ENCODE measurements at places on chromosomes 12 and 14.

GRCh38 chr12:123907726-123908476 lies 64.7 kb downstream of the CCDC92 start:
- DNase-seq, result no peak

- DNase-seq, result no peak
These were observed 190.1 kb downstream of the MED13L start for GRCh38 chr12:116087399-116087798.

DNA sequence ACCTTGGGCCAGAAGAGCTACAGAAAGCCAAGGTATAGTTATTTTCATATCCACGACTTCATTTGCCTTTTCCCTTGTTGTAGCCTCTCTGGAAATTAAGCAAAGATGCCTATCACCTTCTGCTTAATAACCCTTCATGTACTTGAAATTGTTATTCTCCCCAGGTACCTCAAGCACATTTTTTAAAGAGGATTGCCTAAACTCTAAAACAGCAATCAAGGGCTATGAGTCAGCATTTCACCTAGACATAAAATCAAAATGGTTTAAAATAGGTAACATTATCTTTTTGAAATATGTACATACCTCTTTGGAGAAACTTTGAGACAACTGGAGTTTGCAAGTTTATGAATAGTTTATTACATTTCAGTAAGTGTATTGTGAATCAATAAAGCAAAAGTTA lies 11.6 kb downstream of the DTD2 start:
- no peak for DNase-seq

GRCh38 chr12:77979597-77980250 lies 149.0 kb downstream of the NAV3 start:
- no peak for DNase-seq

DNA sequence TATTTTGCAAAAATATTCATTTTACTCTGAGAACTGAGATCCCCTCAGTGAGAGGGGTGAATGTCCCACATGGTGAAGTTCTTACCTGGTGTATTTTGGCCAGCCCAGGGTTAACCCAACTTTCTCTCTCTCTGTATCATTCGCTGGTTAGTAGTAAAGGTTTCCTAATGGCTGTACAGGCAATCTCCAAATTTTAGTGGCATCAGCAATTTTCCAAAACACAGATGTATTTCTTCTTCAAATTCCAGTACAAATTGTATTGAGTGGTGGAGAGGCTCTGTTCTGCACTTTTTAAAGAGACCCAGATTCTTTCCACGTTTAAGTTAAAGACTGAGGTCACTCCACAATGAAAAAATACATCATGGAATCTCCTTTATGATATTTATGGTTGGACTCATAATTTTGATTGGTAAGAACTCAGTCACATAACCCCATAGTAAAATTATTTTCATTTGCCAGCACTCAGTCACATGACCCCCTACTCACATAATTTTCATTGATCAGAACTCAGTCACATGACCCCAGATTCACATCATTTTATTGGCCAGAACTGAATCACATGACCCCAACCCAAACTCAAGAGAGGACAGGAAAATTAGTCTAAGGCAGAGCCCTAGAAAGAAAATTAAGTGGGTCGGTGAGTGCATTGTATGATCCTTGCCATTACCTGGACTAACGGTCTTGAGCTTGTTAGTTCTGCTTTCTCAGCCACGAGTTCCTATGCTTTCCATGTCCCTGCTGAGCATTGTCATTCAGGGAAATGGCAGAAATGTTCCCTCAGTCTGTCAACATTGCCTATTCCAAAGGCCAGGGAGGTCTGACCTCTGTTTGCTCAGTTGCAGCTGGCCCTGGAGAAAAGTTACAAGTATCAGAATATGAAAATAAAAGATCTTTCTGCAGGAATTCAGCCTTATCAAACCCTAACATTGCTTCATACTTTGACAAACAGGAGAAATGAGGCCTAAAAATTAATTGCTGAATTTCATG lies 1536.2 kb downstream of the AACS start:
- no peak for DNase-seq

GRCh38 chr12:132357623-132358186 lies 28.3 kb upstream of the GALNT9 start:
- no peak for DNase-seq

DNA sequence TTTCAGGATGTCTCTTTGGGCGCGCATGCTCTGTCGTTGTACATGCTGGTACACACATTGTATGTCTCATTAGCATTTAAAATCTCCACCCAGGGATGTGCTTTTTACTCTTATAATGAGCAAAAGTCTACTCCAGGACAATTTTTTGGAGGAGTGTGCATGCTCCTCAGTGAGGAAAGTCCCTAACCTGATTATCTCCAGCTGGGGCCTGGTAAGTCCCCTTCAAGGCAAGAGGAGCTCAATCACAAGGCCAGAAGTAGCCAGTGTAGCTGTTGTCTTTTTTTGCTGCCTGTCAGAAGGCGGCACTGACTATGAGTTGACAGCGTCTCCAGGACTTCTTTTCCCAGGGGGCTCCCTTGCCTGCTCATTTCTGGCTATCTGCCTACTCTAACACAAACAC lies 218.3 kb upstream of the CNTN1 start:
- DNase-seq, result no peak

Data from activated CD4-positive, alpha-beta T cell treated with anti-CD3 and anti-CD28 coated beads for 1 hour (primary cell).